Regular cardiac myocyte (primary cell): ENCODE measurements at places on chromosomes 12 and 14. TPM values are rescaled to one million over a fixed set of nuclear protein-coding genes. Genes with fewer than 3 reads are reported as not detected.

Gene SAMD15
- total RNA-seq = 2.5 and 4.2 TPM in 2 replicates

Gene TCL1B
- not detected in 2 replicates for total RNA-seq

Gene SIX4
- total RNA-seq = 8.1 and 9.6 TPM in 2 replicates

Gene RABGGTA
- total RNA-seq = 24.0 and 28.0 TPM in 2 replicates

Gene KCNC2
- total RNA-seq = not detected in 2 replicates

Gene SOS2
- 15.5 and 20.6 TPM in 2 replicates for total RNA-seq

Gene KRT75
- not detected in 2 replicates for total RNA-seq
